ENCODE measurements at places on chromosomes 6 and 20.
A peak's percentile ranks its signal among the peaks of the same experiment; 100 is the strongest.

- DNase-seq = no peak
Measured at GRCh38 chr6:149860834-149861602, 3.1 kb downstream of the LRP11 start.

DNA sequence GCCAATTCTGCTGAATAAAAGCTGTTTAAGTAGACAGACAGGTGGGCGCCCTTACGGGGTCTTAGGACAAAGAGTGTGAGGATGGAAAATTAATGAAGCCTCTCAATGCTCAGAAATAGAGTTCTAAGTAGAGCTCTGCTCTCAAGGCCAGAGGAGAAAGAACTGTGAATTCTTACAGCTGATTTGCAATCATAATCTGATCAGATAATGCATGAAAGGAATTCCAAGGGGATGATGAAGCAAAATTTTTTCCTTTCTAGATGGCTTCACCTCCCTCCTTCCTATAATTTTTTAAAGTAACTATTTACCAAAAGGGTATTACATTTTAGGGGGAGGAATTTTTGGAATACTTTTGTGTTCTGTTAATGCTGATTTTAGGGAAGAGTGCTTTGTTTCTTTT is 308.1 kb upstream of the HS3ST5 start:
- no peak for DNase-seq

DNA sequence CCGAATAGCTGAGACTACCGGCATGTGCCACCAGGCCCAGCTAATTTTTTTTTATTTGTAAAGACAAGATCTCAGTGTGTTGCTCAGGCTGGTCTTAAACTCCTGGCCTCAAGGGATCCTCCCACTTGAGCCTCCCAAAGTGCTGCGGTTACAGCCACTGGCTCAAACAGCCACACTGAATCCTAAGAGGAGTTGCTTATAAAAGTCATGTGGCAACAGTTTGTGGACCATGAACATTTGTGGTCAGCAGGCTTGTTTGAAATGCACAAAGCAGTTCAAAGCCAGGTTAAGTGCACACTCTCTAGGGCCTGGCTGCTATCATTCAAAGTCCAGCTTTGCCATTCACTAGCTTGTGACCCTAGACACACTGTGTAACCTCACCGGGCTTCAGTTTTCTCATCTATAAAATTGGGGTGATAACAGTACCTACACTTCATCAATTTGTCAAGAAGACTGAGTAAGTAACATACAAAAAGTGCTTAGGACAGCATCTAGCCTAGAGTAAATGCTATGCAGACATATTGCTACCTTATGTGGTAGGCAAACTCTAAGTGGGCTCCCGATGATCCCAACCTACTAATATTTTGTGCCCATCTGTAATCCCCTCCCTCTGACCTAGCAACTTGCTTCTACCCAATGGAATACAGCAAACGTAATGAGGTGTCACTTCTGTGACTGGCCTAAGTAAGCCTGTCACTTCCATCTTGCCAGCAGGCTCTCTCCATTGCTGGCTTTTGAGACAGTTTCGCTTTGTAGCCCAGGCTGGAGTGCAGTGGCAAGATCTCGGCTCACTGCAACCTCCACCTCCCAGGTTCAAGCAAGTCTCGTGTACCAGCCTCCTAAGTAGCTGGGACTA is 122.9 kb downstream of the ZMYND8 start:
- DNase-seq = no peak

- DNase-seq = no peak
Measured at GRCh38 chr20:21191839-21192238, 66.0 kb downstream of the KIZ start.

DNA sequence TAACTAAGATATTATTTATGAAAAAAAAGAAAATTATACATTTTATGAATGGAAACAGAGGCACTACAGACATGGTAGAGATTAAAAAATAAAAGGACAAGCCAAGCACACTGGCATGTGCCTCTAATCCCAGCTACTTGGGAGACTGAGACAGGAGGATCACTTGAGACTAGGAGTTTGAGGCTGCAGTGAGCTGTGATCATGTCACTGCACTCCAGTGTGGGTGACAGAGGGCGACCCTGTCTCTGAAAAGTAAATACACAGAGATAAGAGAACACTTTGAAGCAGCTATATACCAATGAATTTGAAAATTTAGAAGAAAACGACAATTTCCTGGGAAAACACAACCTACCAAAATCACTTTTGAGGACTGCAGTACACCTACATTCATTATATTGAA is 47.4 kb upstream of the TFAP2C start:
- no peak for DNase-seq

DNA sequence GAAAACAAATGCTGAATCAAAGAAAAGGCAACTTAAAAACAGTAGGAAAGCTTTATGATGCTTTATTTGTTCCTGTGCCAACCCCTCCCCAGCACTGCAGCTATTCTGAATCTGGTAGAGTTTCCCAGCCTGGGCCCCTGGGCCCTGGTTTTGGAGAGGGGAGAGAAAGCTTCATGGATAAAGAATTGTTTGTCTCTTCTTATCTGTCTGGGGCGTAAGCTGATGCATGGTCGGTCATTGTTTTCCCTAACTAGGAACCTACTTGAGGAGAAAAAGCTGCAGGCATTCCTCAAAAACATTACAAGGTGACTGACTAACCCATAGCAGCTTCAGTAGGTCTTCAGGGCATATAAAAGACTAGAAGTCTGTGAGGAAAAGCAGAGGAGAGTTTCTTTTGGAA is 758.1 kb upstream of the EPHA7 start:
- DNase-seq = no peak

GRCh38 chr20:10647471-10647870 is 26.3 kb downstream of the JAG1 start:
- peak; percentile 37 for DNase-seq

- DNase-seq = no peak
Measured at GRCh38 chr6:15366003-15366535, 120.2 kb downstream of the JARID2 start.

GRCh38 chr20:2311329-2311728 is 15.5 kb downstream of the TGM3 start:
- DNase-seq = no peak

- DNase-seq = no peak
Measured at GRCh38 chr20:258269-258858, 840 bp downstream of the DEFB132 start.
